ENCODE measurements at places on chromosomes 2 and 18.

- no peak for DNase-seq
These were observed 56.5 kb downstream of the TPGS2 start for GRCh38 chr18:36772241-36772723.

DNA sequence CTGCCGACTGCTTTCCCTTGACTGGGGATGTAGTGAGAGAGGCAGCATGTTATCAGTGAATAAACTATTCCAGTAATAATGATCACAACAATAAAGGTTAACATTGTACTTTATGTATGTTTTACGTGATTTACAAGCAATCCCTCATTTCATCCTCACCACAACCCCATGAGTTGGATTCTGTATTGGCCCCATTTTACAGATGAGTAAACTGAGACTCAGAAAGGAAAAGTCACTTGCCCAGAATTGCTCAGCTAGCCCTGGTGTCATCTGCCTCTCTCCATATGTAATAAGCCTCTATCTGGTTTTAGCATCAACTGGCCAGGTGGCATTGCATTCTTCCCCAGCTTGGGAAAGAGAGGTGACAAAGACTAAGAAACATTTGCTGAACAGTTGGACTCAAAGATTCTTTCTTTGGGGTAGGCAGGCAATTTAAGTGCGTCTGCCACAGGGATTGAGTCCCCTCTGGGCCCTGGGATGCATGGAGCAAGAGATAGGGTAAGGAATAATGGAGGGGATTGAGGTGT lies 2.2 kb downstream of the CXCR2 start:
- DNase-seq: no peak

DNA sequence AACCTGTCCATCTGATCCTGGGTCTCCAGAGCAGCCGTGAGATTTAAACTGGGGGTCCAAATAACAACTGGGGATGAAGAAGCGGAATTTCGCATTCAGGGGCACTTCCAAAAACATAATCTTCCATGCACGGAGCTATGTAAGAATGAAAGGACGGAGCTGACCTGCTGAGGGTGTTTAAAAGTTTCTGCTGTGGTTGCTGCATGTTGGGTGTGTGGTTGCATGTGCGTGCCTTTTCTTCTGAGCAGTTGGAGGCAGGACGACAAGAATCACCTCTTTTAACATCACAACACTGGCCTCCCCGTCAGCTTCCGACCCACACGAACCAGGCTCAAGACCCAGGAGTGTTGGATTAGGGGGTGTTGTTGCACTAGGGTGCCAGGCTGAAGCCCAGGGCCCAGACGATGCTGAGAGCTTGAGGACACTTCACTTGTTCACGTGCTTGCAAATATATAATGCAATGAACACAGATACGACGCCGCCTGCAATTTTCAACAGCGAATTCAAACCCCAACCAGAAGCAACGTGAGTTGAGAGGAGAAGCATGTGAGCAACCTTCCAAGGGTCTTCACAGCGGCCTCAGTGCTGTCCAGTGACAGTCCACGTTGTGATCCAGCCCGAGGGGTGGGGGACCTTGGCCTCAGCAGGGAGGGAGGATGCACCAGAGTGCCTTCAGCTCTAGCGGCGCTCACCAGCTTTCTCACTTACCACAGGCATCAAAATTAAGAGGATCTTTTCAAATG lies 76.0 kb upstream of the SALL3 start:
- DNase-seq: no peak

DNA sequence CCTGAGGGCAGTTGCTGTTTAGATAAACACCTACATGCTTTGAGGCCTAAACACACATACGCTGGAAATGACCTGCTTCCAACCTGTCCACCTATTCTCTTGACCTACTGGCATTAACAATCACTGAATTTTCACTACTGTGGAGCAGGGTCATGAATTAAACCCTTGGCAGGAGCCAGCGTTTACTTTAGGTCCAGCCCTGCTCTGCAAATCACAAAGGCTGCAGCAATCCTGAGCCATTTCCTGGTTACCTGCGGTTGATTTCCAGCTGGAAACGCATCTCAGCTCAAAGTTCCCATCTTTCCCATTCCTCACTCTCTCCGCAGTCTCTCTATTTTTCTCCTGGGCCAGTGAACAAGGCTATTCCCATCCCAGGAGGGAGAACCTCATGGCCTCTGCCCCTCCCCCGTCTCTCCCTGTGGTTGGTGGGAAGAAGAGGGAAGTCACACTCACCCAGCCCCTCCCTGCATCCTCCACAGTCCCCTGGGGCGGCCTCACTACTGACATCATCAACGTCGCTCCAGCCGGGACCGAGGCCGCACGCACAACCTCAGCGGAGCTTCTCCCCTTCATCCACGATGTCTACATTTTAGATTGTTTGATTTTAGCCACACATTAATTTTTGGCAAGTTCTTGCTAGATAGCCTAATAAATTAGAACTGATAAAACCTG lies 84.5 kb upstream of the SNTG2 start:
- no peak for DNase-seq

DNA sequence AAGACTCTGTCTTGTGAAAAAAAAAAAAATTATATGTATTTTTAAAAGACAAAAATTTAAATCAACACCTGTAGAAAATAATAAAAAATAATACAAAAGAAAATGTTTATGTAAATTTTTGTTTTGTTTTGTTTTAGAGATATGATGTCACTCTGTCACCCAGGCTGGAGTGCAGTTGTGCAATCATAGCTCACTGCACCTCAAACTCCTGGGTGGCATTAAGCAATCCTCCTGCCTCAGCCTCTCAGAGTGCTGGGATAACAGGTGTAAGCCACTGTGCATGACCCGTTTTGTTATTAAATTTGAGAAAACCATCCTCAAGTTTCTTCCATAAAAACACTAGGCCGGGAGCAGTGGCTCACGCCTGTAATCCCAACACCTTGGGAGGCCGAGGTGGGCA lies 56.2 kb upstream of the B3GNT7 start:
- DNase-seq: no peak

DNA sequence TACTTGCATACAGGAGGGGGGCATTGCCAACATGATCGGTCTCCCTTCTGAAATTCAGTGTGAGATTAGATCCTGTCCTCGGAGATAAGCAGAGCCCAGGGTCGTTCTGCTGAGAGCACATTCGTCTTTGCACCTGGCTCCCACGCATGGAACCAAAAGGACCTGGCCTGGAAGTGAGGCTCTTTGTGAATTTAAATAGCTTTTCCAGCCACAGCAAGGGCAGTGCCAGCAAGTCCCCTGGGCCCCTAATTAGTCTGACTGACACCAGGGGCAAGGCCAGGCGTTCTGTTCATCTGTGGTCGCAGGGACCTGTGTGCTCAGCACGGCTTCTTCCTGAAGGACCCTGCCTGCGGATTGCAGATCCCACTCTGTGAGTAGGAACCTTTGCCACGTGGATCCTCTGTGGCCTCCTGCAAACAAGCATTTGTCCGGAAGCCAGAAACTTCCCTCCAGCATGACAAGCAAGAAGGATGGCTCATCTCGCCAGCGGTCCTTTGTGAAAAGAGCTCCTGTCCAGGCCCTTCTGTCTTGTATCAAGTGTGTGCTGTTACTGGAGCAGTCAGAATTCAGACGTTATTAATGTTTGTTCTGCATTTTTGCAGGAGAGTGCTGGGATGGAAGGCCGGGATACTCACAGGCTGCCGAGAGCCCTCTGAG lies 128.7 kb downstream of the TPO start:
- no peak for DNase-seq

- DNase-seq: no peak
These were observed 4.8 kb upstream of the TTC39C start for GRCh38 chr18:24009651-24010333.

DNA sequence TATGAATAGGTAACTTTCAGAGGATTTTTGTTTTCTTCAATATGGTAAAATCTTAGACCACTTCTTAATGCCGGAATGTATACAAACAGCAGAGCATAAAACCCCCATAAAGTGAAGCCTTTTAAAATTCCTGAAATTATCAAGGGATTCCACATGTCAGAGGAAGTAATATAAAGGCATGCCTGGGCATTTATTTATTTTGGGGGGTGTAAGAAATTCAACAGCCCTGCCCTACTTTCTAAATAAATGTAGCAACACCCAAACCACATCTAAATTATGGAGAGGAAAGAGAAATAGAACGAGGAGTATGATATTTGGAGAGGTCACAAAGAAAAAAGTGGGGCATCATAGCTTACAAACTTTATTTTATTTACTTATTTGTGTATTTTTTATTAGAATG lies 9.9 kb downstream of the CHST9 start:
- no peak for DNase-seq

DNA sequence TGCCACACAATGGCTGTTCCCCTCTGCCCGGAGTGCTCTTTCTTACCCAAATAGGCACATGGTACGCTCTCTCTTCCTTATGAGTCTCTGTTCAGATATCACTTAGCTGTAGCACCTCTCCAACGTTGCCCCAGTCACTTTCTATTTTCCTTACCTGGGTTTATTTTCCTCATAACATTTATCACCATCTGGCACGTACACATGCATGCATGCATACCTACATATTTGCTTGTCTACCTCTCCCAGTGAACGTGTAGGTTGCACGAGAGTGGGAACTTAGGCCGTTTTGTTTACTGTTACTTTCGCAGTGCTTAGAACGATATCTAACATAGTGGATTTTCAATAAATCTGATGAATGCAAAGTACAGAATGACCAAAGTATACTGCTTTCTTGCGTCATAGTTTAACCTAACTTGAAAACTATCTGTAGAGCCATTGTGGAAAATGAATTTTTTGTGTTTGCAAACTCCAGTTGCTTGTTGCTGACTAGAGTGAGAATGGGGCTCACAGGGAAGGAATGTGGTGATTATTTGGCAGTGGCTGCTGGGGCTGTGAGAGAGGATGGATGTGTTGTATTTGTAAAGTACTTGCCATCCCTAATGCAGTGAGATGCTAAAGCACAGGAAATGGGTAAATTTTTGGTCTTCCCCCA lies 47.1 kb downstream of the ACSL3 start:
- no peak for DNase-seq

GRCh38 chr2:163319006-163319405 lies 416.8 kb downstream of the FIGN start:
- no peak for DNase-seq

- no peak for DNase-seq
These were observed 126.5 kb downstream of the INO80D start for GRCh38 chr2:205959521-205959920.

- no peak for DNase-seq
These were observed 254.9 kb upstream of the SIX3 start for GRCh38 chr2:44686561-44686960.

DNA sequence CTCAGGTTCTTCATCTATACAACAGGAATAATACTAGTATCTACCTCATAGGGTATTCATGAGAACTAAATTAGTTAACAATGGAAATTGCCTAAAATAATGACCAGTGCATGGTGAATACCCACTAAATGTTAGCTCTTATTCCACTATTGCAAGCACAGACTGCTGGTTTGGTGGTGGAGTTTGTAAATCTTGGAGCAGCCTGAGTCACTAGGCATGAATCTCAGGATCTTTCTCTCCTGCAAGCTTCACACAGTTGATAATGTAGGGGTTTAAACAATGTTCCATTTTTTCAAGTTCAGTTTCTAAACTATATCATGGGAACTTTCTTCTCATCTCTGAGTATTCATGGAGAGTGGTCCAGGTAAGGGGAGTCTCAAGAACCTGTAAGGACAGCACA lies 84.0 kb downstream of the OSR1 start:
- DNase-seq: no peak

- DNase-seq: no peak
These were observed 246.0 kb downstream of the CLIP4 start for GRCh38 chr2:29361231-29361630.

GRCh38 chr18:30632071-30632698 lies 410.4 kb downstream of the DSC3 start:
- DNase-seq: no peak

DNA sequence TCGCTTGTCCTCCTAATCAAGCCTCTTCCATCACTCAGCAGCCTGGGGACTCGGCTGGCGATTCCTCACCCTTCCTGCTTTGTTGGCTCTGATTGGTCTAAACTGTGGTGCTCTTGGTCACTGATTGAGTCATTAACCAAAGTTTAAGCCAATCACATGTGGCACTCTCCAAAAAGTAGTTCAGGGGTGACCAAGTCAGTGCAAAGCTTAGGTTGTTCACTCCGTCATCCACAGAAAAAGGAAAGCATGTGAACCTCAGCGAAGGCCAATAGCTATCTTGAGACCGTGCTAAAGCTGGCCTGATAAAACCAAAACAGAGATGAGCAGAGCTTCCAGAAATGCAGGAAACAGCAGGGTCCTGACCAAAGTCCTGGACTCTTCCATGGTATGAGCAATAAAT lies 4.9 kb downstream of the ALPK2 start:
- DNase-seq: no peak

- DNase-seq: no peak
These were observed 76.5 kb downstream of the ZNF521 start for GRCh38 chr18:25275412-25276001.

DNA sequence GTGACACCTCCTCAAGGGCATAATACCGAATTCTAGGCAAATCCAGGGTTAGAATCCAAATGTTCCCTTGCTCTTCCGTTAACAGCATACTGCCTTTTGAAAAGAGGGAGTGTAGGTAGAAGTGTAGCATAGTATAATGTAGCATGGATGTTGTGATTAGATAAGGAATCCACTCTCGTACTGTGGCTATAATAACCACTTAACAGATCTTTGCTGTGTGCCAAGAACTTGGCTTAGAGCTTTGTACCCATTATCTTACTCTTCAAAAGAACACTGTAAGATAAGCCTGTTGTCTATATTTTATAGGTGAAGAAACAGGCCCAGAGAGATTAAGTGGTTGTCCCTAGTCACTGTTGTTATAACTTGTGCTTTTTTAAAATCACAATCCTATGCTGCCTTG lies 24.2 kb downstream of the WDR75 start:
- no peak for DNase-seq

GRCh38 chr2:26938399-26939118 lies 31.9 kb upstream of the MAPRE3 start:
- no peak for DNase-seq

DNA sequence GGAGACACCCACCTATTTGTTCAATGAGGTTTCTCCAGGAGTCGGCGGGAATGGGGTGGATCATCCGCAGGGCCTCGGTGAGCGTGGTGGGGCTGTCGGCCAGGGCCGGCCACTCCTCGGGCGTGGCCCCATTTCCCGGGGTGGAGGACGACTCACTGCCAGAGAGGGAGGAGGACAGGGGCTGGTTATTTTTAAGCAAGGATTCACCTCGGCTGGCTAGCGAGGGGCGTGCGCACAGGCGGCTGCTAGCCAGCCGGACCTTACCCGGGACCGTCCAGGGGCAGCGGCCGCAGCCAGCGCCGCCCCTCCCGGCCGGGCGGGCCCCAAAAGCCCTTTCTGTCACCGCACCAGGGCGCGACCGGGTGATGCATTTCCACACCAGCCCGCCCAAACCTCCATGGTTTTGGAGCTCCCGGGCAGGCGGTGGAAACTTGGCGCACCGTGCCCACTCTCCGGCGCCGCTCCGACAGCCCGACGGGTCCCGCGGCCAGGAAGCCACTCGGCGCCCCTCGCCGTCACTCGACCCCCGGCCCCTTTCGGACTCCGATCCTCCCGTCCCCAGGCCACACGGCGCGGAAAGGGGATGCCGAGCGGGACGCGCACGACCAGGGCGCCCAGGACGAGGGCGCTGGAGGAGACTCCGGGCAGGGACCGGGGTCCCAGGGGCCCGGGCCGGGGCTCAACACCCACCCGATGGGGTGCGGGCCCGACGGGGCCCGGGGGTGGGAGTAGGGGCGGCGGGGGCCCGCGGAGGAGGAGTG lies 57.1 kb downstream of the SNORC start:
- DNase-seq: no peak
